ENCODE measurements at places on chromosomes 2 and 18. TPM values are rescaled to one million over a fixed set of nuclear protein-coding genes. Genes with fewer than 3 reads are reported as not detected.

DNA sequence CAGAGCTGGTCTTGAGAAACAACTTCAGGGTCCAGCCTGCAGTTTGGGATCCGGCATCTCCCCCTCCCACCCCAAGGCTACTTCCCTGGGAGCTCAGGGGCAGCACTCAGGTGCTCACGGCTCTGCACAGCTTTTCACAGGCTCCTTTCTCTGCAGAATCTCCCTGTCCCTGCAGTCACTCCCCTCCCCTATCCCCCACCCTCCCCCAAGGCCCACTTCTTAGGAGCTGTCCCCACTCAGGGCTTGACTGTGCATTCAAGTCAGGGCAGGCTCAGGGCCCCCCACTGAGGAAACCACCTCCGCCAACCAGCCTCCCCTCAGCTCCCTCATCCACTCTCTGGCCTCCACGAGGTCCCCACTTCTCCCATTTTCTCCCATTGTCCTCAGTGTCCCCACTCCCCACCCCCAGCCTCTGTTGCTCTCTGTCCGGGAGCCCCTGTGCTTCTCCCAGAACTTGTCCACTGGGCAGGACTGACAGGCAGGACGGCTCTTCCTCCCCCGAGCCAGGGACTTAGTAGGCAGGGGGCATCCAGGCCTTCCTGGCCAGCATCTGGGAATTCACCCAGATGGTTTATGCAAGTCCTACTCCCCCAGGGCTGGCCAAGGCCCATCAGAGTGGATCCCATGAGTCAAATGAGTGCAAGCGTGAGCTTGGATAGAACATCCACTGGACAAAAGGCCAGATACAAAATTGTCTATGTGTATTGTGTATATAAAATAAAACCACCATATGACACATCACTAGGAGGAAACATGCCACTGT lies 7.6 kb downstream of the NMUR1 start:
- DNase-seq = no peak

- no peak for DNase-seq
These were observed 80.3 kb downstream of the VSNL1 start for GRCh38 chr2:17620841-17621240.

Gene HOXD11
- not detected for total RNA-seq

Gene ANO7
- total RNA-seq = 0.97 TPM

Gene OR6B2
- not detected for total RNA-seq

All from activated naive CD8-positive, alpha-beta T cell treated with anti-CD3 and anti-CD28 coated beads, Interleukin-2, amount 10 ng/mL, durations not matched to agents 7 days and 5 days (primary cell).